NAMALWA (cell line): ENCODE measurements at places on chromosomes 2 and 18.

- DNase-seq = no peak
Measured at GRCh38 chr2:207321514-207321913, 155.8 kb upstream of the KLF7 start.

DNA sequence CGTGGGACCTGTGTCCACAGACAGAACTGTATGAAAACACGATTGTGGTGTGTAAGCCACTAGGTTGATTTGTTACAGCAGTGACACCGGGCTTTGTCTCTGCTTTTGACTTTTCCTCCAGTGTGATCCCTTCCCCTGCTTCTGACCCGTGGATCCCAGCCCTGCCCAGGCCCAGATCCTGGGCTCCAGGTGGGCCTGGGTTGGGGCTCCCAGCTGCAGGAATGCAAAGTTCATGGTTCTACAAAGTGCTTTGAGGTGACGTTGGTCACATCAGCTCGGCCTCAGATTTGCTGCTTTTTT lies 26.8 kb downstream of the HPCAL1 start:
- no peak for DNase-seq

- peak; percentile 27 for DNase-seq
Measured at GRCh38 chr2:186913870-186914269, 64.9 kb upstream of the ZSWIM2 start.

GRCh38 chr2:236240228-236240990 lies 23.8 kb downstream of the ASB18 start:
- DNase-seq = no peak

- DNase-seq = no peak
Measured at GRCh38 chr2:216189410-216189809, 80.3 kb downstream of the XRCC5 start.

GRCh38 chr2:148645539-148646230 lies 1.1 kb downstream of the EPC2 start:
- DNase-seq = peak; percentile 94

DNA sequence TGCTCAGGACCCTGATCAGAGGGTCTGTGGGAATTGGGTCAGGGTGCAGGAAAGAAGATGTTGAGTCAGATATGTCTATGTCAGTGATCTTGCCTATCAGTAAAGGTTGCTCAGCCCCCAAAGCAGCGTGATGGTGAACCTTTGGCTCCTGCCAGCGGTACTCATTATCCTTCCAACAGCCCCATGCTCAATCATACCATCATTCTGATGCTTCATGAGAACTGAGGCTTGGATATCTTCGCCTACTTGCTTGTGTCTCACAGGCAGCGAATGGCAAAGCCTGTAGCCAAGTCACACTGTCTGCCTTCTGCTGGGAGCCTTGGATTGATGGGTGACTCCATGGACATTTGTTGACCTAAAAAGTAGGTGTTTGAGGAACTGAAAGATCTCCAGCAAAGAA lies 19.0 kb upstream of the TMEM214 start:
- no peak for DNase-seq

DNA sequence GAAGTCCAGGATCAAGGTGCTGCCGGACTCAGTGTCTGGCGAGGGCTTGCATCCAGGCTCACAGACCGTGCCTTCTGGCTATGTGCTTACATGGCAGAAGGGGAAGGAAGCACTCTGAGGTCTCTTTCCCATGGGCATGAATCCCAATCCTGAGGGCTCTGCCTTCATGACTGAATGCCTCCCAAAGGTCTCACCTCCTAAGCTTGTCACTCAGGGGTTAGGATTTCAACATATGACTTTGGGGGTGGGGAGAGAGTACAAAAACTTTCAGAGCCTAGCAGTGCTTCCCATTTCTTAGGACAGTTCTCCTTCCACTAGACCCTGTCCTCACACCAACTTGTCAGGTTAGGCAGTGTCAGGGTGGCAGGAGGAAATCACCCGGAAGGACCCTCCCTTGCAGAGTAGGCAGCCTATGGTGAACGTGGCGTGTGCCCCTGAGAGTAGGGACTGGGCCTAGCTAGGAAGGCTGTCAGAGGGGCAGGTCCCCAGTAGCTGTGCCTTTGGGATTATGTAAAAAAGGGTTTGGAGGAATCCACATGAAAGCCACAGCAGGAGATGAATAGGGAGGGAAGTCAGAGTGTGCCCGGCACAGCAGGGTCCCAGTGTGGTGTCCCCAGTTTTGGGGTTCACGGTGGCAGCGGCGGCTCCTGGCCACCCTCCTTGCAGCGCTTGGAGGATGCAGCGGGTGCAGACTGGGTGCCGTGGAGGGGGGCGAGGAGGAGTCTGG lies 233.3 kb downstream of the LDLRAD4 start:
- DNase-seq = no peak

GRCh38 chr2:64214281-64215115 lies 70.3 kb upstream of the PELI1 start:
- peak; percentile 71 for DNase-seq

GRCh38 chr2:233912691-233913423 lies 4.3 kb upstream of the TRPM8 start:
- peak; percentile 21 for DNase-seq

- DNase-seq = no peak
Measured at GRCh38 chr2:39723946-39724827, 54.9 kb downstream of the THUMPD2 start.

DNA sequence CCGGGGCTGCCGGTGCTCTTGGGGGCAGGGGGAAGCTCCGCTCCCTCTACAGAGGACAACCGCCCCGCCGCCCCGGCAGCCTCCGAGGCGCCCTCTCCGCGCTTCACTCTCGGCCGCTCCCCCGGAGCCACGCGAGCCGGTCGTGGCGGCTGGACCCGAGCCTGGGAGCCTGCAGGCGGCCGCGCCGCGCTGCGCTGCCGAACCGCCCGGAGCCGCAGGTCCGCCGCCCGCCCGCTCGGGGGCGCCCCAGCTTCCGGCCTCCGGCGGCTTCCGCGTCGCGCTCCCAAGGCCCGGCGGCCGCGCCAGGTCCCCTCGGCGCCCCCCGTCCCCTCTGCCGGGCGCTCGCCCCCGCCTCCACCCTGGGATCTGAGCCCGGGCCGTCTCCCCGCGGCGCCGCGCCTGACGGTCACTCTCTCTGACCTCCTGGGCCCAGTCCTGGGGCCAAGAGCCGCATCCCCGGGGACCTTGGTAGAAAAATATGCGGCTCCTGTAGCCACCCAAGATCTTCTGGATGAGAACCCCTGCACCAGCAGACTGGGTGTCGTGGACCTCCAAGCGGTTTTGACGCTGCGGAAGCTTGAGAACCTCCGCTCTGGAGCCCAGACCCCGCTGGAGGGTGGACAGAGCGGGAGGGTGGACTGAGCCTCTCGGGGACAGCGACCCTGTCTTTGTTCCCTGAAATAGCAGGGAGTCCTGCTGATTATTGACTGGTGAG lies 44.3 kb downstream of the SERTAD2 start:
- DNase-seq = peak; percentile 21

DNA sequence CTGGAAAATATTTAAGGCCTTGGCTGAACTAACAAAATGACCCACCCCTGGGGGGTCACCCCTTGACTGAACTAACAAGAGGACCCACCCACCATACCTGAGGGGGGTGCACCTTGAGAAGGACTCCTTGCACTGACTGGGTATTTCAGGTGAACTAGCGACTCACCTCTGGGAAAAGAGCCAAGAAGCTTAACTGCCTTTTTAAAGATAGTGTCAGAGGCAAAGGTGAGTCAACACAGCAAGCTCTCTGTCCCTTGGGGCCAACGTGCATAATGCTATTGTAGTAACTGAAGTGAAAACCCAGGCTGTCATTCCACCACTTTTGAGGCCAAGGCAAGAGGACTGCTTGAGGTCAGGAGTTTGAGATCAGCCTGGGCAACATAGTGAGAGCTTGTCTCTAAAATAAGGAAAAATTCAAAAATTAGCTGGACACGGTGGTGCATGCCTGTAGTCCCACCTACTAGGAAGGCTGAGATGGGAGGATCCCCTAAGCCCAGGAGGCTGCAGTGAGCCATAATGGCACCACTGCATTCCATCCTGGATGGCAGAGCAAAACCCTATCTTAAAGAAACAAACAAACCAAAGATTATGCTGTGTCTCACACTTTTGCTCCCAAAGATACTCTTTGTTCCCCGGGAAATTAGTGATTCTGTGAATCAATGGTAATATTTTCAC lies 36.4 kb upstream of the ZCCHC2 start:
- DNase-seq = no peak

DNA sequence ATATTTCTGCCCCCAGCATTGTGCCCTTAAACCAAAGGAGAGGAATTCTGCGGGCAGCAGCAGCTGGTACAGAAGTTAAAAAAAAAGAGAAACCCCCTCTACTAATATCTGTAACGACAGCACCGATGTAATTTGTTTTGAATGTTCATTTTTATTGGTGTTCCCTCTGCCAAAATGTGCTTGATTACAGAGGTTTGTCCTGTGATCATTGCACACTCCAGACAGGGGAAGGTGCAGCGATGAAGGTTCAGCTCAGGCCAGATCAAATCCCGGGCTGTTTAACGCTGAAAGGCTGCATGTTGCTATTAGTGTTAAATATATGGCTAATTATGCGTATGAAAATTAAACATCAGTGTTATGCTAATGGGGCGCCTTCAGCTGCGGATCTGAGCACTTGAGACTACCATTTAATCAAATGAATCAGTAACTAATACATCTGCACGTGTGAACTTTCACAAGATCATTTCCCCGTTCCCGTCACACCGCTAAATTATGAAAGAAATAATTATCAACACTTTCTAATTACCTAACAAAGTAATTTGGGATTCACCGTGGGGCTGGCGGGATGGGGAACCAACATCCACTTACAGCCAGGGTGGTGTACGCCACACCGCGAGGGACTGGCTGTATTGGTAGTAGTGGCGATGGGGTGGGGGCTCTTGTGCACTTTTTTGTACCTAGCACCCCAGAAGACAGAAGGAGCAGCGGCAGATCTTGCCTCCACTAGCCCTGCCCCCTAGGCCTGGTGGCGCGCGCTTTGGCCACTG lies 1.5 kb upstream of the DLX1 start:
- DNase-seq = peak; percentile 24

GRCh38 chr2:208062113-208062512 lies 36.8 kb upstream of the PLEKHM3 start:
- DNase-seq = peak; percentile 69

- DNase-seq = peak; percentile 80
Measured at GRCh38 chr2:37877457-37878315, 47.4 kb upstream of the RMDN2 start.

GRCh38 chr2:136358576-136358975 lies 240.6 kb upstream of the CXCR4 start:
- no peak for DNase-seq

- no peak for DNase-seq
Measured at GRCh38 chr2:62501794-62502500, 4.0 kb downstream of the TMEM17 start.

GRCh38 chr2:188973641-188974040 lies 532 bp upstream of the COL3A1 start:
- DNase-seq = no peak

- no peak for DNase-seq
Measured at GRCh38 chr2:85647823-85648526, 20.0 kb downstream of the SFTPB start.

DNA sequence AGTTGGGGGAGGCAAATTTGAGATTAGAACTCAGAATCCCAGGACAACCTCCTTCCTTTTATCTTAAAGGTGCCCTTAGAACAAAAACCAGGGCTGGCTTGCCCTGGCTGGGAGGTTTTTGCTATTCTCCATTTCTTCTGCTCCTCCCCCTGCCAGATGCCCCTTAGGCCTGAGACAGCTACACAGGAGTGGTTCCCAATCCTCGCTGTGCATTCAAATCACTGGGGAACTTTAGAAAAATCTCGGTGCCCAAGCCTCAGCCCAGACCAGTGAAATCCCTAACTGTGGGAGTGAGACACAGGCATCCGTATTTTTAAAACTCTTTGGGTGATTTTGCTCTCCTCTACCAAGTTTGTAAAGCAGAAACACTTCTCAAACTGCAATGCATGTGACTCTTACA lies 38.8 kb downstream of the LBH start:
- DNase-seq = no peak

GRCh38 chr18:4639628-4640310 lies 184.7 kb upstream of the DLGAP1 start:
- peak; percentile 82 for DNase-seq

DNA sequence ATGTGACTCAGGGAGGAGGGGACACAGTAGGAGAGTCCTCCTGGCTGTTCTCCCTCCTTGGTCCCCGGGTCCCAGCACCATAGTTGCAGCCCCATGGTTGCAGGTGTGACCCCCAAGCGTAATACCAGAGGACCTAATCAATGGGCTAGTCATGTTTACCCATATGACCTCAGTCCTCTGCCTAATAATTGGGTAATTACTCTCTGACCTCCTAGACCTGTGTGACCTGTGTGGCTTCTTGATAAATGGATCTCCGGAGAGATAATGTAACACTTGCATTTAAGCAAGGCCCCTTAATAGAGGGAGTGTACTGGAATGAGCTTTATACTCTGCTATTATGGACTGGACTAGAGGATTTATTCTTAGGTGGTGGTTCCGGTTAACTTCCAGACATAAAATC lies 32.2 kb upstream of the GMCL1 start:
- DNase-seq = no peak

- peak; percentile 50 for DNase-seq
Measured at GRCh38 chr2:165144315-165144714, 59.5 kb downstream of the SCN3A start.

GRCh38 chr2:15546297-15547098 lies 14.6 kb downstream of the NBAS start:
- no peak for DNase-seq

DNA sequence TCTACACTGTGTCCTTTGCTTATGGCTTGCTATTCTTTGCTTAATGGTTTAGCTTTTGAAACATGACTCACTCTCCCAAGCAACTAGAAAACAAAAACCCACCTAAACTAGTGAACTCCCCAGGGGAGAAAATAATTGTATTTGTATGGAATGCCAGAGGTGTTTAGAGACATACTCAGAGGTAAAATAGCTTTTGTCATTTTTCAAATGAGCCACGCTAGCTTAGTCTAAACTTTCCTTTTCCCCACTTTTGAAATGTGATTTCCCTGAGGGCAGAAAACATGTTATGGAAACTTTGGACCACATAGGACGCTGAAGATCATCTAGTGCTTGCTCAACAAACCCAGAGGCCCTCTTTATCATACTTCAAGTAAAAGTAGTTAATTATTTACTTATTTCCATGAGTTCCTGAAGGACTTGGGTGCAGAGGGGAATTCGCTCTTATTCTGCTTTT lies 16.5 kb upstream of the CYTIP start:
- no peak for DNase-seq

- DNase-seq = peak; percentile 69
Measured at GRCh38 chr2:177983183-177983788, 89.3 kb downstream of the PDE11A start.

GRCh38 chr2:187580462-187581124 lies 26.4 kb upstream of the TFPI start:
- DNase-seq = peak; percentile 73

DNA sequence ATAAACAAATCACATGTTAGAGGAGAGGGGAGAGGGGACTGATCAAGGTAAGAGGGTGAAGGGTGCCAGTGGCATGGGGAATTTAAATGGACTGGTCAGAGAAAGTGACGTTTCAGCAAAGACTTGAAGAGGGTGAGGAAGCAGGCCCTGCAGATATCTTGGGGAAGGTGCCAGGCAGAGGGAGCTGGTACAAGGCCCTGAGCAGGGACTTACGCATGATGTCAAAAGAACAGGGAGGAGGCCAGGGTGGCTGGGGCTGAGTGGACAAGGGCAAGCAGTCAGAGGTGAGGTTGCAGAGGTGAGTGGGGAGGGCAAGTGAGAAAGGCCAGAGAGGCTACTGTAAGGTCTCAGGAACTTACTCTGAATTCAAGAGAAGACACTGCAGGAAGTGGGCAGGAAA lies 53.3 kb upstream of the RMP24 start:
- no peak for DNase-seq
